ENCODE measurements at places on chromosomes 5 and 9.
A peak's percentile ranks its signal among the peaks of the same experiment; 100 is the strongest.

GRCh38 chr9:113381909-113382411, 5.2 kb upstream of the HDHD3 start:
- peaks cover 27% of the 10 kb centered on the region for H3K4me1 ChIP-seq
- DNase-seq = no peak
- no peaks in the 10 kb centered on the region for H3K36me3 ChIP-seq
- H3K27me3 ChIP-seq = no peaks in the 10 kb centered on the region
- no peak overlapping the region for H3K4me3 ChIP-seq

DNA sequence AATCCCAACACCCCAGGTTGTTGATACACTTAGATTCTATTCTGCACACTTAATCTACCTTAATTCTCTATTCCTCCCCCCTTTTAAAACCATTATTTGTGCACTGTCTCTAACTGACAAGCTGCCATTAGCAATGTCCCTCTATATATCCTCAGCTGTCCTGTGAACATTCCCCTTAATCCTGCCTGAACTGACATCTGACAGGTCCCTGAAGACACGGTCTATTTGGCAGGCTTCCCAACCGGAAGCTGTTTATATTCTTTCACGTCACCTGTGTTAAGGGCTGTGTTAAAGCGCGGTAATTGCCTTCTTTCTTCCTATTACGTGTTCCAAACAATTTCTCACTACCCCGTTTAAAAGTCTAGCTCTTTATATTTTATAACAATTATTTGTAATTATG, 277.3 kb downstream of the CDH9 start:
- no peaks in the 10 kb centered on the region for H3K36me3 ChIP-seq
- H3K27me3 ChIP-seq = no peaks in the 10 kb centered on the region
- no peak for DNase-seq
- no peak overlapping the region for H3K27ac ChIP-seq

DNA sequence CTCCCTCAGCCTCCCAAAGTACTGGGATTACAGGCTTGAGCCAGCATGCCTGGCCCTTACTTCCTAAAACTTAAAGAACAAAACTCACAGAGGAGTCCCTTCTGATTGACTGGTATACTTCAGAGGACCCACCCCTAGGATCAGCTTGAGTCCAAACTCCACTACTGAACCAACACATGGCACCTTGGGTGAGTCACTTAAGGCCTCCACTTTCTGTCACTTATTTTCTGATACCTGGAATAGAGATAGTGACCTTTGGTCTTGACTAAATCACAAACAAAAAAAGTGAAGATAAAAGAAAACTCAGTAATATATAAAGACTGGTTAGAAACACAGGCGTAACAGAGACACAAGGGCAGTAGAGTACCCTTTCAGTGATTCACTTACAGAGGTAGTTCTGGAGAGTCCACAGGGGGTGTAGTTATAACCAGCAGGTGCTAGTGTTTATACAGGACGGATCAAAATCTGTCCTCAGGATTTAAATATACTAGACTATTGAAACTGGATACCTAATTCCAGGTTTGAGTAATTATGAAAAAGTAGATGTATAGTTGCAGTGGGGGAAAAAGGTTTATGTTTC, 274.3 kb upstream of the ANKRD55 start:
- H3K4me3 ChIP-seq = no peak overlapping the region
- H3K36me3 ChIP-seq = no peaks in the 10 kb centered on the region
- no peaks in the 10 kb centered on the region for H3K27me3 ChIP-seq
- no peaks in the 10 kb centered on the region for H3K4me1 ChIP-seq
- DNase-seq = no peak

DNA sequence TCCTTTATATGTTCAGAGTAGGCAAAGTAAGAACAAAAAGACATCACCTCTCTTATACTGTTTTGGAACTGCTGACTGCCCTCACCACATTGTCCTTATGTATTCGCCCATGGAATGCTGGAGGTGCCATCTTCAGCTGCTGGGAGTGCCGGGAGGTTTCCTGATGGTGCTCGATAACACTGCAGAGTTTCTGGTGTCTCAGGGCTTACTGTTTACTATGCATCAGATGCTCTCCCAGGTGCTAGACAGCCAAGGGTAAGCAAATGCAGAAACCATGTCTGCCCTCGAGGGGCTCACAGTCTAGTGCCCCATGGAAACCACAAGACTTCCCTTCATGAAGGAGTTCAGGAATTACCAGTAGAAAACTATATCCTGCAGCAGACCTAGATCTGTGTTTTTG, 70.1 kb upstream of the SMIM23 start:
- H3K4me3 ChIP-seq = no peak overlapping the region
- DNase-seq = no peak
- no peaks in the 10 kb centered on the region for H3K27me3 ChIP-seq
- H3K27ac ChIP-seq = no peak overlapping the region
- H3K36me3 ChIP-seq = no peaks in the 10 kb centered on the region

DNA sequence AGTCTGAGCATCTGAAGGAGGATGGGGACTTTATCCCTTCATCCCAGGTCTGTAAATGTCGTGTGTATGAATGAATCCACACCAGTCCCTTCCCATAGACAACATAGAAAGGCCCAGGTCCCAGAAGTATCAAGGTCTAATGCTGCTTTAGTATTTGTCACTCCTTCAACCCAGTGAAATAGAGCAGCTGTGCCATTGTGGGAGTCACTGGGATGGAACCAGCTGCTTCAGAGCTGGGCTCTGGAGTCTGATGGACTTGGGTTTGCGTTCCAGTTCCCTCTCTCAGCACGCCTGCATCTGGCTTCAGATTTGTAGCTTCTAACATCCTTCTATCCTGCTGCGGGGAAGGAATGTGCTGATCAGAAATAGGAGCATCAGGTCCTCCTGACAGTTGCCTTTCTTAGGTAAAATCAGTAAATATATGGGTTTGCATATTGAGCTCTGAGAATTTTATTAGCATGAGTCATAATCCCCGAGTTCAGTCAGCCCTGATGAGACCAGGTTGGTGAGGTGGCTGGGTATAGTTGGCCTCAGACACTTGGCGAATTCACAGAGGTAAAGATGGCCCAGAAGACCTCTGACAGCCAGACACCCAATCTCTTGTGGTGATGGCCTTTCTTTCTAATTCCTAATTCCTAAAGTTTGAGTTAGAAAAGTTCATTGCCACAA, 10.1 kb downstream of the ACO1 start:
- no peak for DNase-seq
- H3K4me1 ChIP-seq = peaks cover 4% of the 10 kb centered on the region
- H3K36me3 ChIP-seq = no peaks in the 10 kb centered on the region
- H3K27me3 ChIP-seq = no peaks in the 10 kb centered on the region

DNA sequence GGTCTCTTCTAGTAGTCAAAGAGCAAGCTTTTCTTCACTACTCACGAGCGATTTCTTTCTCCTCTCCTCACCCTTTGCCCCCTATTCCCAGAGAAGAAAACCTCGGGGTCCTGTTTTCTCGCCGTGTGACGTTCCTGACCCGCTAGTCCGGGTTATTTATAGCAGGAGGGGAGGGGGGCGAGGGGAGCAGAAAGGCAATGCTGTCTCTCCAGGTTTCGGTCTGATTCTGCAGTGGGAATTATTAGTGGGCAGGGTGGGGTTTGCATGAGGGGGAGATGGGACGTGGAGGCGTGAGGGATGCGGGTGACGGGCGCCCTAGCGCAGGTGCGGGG, 847 bp upstream of the GABRB2 start:
- H3K27me3 ChIP-seq = no peaks in the 10 kb centered on the region
- no peak overlapping the region for H3K4me3 ChIP-seq
- H3K4me1 ChIP-seq = no peaks in the 10 kb centered on the region
- H3K27ac ChIP-seq = no peak overlapping the region
- DNase-seq = no peak

DNA sequence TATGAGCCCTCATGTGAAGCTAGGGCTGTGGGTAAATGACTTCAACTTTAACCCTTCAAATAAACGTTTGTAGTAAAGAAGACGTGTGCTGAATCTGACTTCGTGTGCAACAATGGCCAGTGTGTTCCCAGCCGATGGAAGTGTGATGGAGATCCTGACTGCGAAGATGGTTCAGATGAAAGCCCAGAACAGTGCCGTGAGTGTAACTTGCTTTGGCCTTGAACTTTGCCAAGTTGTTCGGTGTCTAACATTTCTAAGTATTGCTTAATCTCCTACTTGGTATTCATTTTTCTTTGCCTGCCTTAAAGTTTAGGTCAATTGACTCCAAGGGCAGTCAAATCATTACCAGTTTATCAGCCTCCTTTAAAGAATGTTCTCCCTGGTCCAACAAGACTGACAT, 18.2 kb downstream of the VLDLR start:
- no peak overlapping the region for H3K4me3 ChIP-seq
- H3K4me1 ChIP-seq = no peaks in the 10 kb centered on the region
- no peak overlapping the region for H3K27ac ChIP-seq
- H3K36me3 ChIP-seq = no peaks in the 10 kb centered on the region
- no peak for DNase-seq

DNA sequence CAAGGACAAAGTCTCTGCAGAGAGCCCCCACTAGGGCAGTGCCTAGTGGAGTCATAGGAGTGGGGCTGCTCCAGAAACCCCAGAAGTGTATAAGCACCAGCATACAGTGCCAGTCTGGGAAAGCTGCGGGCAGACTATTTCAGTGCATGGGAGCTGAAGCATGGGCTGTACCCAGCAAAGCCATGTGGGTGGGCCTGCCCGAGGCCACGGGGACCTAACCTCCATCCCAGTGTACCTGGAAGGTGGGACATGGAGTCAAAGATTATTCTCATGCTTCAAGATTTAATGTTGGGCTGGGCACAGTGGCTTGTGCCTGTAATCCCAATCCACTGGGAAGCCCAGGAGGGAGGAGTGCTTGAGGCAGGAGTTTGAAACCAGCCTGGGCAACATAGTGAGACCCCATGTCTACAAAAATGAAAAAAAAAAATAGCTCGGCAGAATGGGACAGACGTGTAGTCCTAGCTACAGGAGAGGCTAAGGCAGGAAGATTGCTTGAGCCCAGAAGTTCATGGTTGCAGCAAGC, 36.7 kb downstream of the PTPDC1 start:
- no peaks in the 10 kb centered on the region for H3K4me1 ChIP-seq
- H3K36me3 ChIP-seq = no peaks in the 10 kb centered on the region

DNA sequence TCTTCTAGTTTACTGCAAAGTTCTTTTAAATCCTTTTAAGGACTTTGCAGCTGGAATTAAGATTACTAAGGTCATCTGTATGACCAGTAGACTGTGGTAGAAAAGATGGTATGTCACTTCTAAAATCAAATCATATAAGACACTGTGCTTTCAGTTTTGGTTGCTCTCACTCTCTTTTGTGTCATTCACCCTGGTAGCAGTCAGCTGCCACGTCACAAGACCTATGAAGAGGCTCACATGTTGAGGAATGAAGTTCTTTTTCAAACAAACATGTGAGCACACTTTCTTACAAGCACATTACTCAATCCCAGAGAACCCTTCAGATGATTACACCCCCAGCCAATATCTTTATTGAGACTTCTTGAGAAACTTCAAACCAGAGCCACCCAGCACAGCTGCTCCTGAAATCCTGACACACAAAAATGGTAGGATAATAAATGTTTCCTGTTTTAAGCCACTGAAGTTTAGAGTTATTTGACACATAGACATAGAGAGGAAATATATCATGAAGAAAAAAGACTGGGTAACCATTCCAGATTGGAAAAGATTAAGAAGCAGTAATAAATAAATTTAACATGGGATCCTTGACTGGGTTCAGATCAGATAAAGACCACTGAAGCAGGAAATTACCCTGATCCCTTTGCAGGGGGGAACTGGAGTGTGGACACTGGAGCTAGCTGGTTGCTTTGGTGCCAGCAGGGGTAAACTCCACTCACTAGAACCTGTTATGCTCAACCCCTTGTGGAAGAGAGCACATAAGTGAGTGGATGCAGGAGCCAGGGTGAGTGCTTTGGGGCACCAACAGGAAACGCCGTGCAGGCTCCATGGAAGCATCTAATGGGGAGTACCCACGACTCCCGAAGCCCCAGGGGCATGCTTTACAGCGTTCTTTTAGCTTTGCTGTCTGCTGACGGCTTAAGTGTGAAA, 64.1 kb downstream of the SLCO4C1 start:
- H3K36me3 ChIP-seq = no peaks in the 10 kb centered on the region
- no peak overlapping the region for H3K4me3 ChIP-seq
- H3K27me3 ChIP-seq = no peaks in the 10 kb centered on the region
- H3K27ac ChIP-seq = no peak overlapping the region
- H3K4me1 ChIP-seq = no peaks in the 10 kb centered on the region
- no peak for DNase-seq

GRCh38 chr9:89751079-89751825, 146.4 kb downstream of the GADD45G start:
- DNase-seq = no peak
- no peaks in the 10 kb centered on the region for H3K27me3 ChIP-seq
- H3K36me3 ChIP-seq = no peaks in the 10 kb centered on the region
- H3K4me1 ChIP-seq = no peaks in the 10 kb centered on the region

GRCh38 chr5:136631186-136631585, 265.8 kb upstream of the TRPC7 start:
- H3K4me3 ChIP-seq = no peak overlapping the region
- no peak for DNase-seq
- H3K4me1 ChIP-seq = no peaks in the 10 kb centered on the region

GRCh38 chr5:154444556-154445421, 1.0 kb upstream of the SAP30L start:
- H3K4me3 ChIP-seq = peak overlapping the region; percentile 55
- no peaks in the 10 kb centered on the region for H3K36me3 ChIP-seq
- no peak for DNase-seq
- H3K4me1 ChIP-seq = peaks cover 3% of the 10 kb centered on the region
- no peaks in the 10 kb centered on the region for H3K27me3 ChIP-seq
- H3K27ac ChIP-seq = peak overlapping the region; percentile 39

DNA sequence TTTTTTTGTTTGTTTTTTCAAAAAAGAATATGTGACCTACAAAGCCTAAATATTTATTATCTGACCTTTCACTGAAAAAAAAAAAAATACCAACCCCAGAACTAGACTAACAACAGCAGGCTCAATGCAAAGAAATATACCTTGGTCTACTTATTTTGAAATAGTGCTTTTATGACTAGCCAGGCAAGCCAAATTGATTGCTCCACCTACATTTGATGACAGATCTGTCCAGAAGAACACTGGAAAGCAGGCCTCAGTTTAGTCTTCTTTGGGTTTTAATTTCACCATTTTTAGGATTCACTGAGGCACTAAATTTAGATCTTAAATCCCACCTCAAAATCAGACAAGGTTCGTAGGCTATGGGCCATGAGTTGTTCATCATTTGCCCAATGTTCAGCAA, 97.3 kb downstream of the PLPP1 start:
- peaks cover 47% of the 10 kb centered on the region for H3K4me1 ChIP-seq
- no peaks in the 10 kb centered on the region for H3K36me3 ChIP-seq
- H3K27me3 ChIP-seq = no peaks in the 10 kb centered on the region
- no peak overlapping the region for H3K4me3 ChIP-seq
- DNase-seq = no peak

GRCh38 chr5:100731768-100732167, 171.3 kb downstream of the ST8SIA4 start:
- H3K27ac ChIP-seq = no peak overlapping the region
- H3K4me3 ChIP-seq = no peak overlapping the region
- H3K4me1 ChIP-seq = no peaks in the 10 kb centered on the region
- H3K27me3 ChIP-seq = no peaks in the 10 kb centered on the region
- no peak for DNase-seq
